ENCODE measurements at places on chromosomes 1 and 21. TPM values are rescaled to one million over a fixed set of nuclear protein-coding genes. Genes with fewer than 3 reads are reported as not detected.

- DNase-seq, result no peak
Measured at GRCh38 chr1:70909262-70909822, 138.3 kb downstream of the PTGER3 start.

IFNGR2 gene
- total RNA-seq, result 47.0 TPM

- no peak for DNase-seq
Measured at GRCh38 chr1:202710070-202711045, at the start of gene SYT2. SYT2 (minus strand) TSS chr1:202710454; CDS start chr1:202605772, 104,682 bp downstream.

- DNase-seq, result no peak
Measured at GRCh38 chr21:38729754-38730379, 75.9 kb upstream of the ETS2 start.

RIMKLA gene
- total RNA-seq, result 10.6 TPM

All from Caco-2 (cell line).